NCI-H774 (cell line): ENCODE measurements at places on chromosomes 12 and 14.

GRCh38 chr14:104746071-104746545 is 6.8 kb upstream of the SIVA1 start:
- DNase-seq: no peak

DNA sequence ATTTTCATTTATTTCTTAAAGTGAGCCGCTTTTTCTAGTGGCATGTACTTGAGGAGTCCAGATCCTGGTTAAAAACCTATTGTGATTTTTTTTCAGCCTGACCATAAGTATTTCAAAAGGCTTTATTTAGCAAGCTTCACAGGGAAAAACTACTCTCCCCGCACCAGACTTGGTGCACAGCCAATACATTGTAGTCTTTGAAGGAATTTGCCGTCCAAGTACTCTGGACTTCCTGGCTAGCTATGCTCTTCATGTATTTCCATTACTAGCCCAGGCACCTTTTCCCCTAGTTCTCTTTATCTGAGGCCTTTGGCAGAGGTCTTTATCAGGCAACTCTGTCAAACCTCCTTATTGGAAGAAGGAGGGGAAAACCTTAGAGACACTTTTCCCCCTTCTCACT is 234.7 kb downstream of the CCDC91 start:
- DNase-seq: no peak

- no peak for DNase-seq
Observed at GRCh38 chr12:71890475-71890874, 48.2 kb upstream of the TPH2 start.

- DNase-seq: no peak
Observed at GRCh38 chr12:106704081-106704480, 70.4 kb upstream of the RIC8B start.

GRCh38 chr12:14280921-14281320 is 84.6 kb upstream of the ATF7IP start:
- DNase-seq: no peak

- no peak for DNase-seq
Observed at GRCh38 chr12:112574896-112575558, 156.3 kb downstream of the PTPN11 start.

GRCh38 chr12:71448150-71448581 is 8.6 kb downstream of the LGR5 start:
- no peak for DNase-seq
